Activated naive CD4-positive, alpha-beta T cell treated with anti-CD3 and anti-CD28 coated beads, Interleukin-2, amount 50 U/mL, for 16 hours (primary cell): ENCODE measurements at places on chromosomes 13 and 19.
A peak's percentile ranks its signal among the peaks of the same experiment; 100 is the strongest.

GRCh38 chr13:27110056-27110746 lies 61.4 kb downstream of the USP12 start:
- no peak for DNase-seq

DNA sequence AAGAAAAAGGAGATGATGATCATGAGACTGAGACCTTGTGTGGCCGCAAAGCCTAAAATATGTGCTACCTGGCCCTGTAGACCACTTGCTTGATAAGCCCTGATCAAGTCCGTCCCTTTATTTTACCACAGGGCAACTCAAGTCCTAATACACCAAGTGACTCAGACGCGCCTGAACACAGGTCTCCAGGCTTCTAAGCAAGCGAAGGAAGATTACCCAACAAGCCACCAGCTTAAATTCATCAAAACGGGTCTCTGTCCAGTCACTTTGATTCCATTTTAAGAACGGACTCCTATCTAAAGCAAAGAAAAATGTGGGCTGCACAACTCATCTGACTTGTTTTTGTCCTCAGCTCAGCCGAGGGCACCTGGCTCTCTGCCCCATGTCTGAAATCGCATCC lies 26.8 kb downstream of the SLC7A1 start:
- DNase-seq = no peak

- DNase-seq = no peak
Observed at GRCh38 chr19:33407140-33407551, 33.6 kb downstream of the CEBPG start.

GRCh38 chr19:18155095-18156087 lies 2.4 kb downstream of the PIK3R2 start:
- no peak for DNase-seq

DNA sequence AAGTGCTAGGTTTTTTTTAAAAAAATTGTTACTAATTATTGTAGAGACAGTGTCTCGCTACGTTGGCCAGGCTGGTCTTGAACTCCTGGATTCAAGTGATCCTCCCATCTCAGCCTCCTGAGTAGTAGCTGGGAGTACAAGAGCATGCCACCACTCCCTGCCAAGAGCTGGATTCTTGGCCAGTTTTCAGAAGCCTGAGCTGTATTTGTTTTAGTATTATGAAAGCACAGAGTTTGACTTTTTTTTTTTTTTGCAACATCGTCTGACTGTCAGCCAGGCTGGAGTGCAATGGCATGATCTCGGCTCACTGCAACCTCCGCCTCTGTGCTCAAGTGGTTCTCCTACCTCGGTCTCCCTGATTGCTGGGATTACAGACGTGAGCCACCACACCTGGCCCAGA lies 7.0 kb downstream of the ARMC6 start:
- no peak for DNase-seq

- no peak for DNase-seq
Observed at GRCh38 chr13:62093984-62094780, 678.5 kb upstream of the PCDH20 start.

DNA sequence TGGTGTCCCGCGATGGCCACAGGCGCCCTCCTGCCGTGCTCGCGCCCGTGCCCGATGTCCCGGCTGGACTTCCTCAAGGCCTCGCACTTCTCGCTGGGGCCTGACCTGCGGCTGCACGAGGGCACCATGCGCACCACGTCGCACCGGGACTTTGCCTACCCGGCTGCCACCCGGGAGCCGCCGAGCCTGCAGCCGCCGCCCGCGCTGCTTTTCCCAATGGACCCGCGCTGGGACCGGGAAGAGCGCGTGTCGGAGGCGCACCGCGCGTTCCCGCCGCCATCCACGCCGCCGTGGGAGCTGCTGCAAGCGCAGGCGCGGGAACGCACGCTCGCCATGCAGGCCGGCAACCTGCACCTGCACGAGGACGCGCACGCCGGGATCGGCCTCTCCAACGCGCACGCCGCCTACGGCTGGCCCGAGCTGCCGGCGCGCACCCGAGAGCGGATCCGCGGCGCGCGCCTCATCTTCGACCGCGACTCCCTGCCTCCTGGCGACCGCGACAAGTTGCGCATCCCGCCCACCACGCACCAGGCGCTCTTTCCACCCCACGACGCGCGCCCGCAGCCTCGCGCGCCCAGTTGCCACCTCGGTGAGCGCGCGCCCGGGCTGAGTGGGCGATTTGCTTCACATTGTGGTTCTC lies 12.1 kb upstream of the PEX11G start:
- DNase-seq = peak; percentile 66

DNA sequence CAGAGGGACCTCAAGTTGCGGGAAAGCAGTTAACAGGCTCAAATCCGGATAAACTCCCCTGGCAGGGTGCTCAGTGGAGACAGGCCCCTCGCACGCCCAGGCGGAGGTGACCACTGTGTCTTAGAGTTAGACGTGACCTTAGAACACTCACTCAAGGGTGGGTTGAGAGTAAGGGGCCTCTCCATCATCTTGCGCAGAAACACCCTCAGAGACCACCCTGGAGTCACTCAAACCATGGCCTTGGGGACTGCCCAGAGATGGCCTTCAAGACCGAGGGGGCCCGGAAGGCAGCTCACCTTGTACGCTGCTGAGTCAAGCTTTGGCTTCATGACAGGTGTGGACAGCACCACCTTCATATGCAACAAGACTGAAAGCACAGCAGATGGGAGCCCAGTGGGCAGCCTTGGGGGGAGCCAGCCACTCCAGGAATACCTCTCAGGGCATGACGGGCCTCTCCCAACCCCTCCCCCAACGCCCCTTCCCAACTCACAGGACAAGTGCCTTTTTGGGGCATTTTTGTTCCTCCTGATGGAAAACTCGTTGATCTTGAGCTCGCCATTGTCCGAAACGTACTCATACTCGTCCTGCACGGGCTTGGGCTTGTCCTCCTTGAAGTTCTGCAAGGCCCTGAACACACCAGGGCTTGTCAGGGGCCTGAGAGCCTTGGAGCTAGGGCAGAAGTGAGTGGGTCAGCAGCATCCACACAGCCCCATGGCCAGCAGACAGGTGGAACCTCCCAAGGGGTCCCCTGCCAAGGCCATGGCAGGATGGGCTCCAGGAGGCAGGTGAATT lies 229.2 kb downstream of the TUBA3C start:
- no peak for DNase-seq

DNA sequence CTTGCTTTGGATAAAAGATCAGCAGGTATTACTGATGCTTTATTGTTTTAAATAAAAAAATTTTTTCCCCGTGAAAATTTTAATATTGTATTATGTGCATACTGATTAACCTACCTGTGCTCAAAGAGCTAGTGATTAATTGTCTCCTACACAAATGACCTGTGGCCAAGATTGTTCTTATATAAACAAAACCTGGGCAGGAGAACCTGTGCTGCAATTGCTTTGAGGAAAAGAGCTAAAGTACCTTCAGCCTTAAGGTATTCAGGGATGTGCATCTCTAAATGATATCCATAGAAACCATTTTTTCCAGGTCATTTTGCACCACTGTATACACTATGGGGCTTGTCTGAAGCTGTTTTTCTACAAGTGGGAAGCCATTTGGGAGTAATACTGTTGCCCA lies 1.2 kb downstream of the FRY start:
- no peak for DNase-seq

DNA sequence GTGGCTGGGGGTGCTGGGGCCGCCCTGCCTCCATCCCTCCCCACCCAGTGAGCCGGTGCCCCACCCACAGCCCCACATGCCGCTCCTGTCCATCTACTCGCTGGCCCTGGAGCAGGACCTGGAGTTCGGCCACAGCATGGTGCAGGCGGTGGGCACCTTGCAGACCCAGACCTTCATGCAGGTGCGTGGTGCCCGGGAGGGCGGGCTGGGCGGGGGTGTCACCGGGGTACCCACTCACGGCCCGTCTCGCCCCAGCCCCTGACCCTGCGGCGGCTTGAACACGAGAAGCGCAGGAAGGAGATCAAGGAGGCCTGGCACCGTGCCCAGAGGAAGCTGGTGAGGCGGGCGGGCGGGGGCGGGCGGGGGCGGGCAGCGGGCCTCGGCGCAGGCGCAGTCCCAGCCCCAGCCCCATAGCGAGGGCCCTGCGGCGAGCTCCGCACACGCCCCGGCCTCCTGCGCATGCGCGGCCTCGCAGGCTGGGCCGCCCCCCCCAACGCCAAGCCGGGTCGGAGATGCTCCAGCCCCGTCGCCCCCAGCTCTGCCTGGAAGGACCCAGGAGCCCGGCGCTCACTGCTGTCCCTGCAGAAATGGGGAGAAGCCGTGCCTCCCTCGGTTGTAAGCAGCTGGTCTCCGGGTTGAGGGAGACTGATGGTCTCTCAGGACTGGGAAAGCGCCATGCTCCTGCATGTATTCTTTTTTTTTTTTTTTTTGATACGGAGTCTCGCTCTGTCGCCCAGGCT lies 7.7 kb downstream of the ARHGAP45 start:
- DNase-seq = peak; percentile 81

GRCh38 chr13:97539651-97540610 lies 106.0 kb downstream of the RAP2A start:
- no peak for DNase-seq

DNA sequence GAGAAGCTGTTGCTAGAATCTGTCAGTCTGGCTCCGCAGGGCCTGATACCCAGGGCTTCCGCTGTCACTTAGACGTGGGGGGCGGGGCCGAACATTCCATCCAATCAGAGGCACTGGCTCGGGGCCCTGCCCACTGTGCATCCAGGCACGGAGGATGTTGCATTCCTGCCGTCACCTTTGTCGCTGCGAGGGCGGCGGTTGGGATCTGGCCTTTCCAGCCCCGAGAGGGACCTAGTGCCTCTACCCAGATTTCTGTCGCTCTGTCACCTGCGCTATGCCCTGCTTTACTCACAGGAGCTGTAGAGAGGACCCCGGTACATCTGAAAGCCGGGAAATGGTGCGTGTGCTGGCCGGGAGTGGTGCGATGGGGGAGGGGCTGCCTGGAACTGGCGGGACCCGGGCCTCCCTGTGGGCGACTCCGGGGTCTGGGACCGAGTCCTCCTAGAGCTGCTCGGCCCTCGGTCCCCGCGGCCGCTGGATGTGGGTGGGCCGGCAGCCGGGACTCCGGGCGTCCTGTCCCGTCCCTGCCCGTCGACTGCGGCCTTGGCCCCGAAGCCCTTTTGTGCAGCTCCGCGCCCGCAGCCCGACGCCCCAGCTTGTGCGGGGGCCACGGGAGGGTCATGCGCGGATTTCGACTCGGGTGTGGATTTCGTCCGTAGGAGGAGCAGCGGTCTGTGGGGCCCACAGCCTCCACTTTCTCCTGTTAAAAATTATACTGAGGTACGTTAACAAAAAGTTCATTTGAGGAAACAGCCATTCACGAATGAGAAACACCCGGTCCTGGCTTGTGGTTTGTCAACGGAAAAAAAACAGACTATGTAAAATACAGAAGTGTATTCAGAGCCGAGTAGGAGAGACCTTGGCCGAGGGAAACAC lies at the start of gene ZNF439:
ZNF439 (plus strand) TSS at position 133 of the 876 bp plus-strand sequence; CDS start at position 275, 142 bp downstream.
- peak; percentile 91 for DNase-seq

- peak; percentile 56 for DNase-seq
Observed at GRCh38 chr19:49157445-49158224, at the start of gene TRPM4. TRPM4 (plus strand) TSS chr19:49157792; CDS start chr19:49157867, 75 bp downstream.

DNA sequence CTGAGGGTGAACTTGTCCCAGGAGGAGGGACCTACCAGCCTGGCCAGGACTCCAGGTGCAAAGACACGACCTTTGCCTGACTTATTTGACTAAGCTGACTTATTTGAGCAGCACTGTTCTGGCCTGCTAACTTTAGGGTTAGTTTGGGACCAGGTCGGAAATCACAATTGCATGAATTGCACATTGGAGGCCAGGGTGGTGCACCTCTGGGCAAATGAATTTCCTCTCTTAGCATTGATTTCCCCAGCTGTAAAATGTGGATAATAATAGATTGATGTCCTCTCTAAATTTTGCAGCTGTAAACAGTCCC lies 1.4 kb upstream of the BST2 start:
- no peak for DNase-seq
